ENCODE measurements at places on chromosomes 5 and 9.

- no peak for DNase-seq
Observed at GRCh38 chr5:5780253-5780652, 357.8 kb downstream of the ICE1 start.

GRCh38 chr9:30120666-30121065, 2263.8 kb upstream of the ACO1 start:
- DNase-seq: no peak

DNA sequence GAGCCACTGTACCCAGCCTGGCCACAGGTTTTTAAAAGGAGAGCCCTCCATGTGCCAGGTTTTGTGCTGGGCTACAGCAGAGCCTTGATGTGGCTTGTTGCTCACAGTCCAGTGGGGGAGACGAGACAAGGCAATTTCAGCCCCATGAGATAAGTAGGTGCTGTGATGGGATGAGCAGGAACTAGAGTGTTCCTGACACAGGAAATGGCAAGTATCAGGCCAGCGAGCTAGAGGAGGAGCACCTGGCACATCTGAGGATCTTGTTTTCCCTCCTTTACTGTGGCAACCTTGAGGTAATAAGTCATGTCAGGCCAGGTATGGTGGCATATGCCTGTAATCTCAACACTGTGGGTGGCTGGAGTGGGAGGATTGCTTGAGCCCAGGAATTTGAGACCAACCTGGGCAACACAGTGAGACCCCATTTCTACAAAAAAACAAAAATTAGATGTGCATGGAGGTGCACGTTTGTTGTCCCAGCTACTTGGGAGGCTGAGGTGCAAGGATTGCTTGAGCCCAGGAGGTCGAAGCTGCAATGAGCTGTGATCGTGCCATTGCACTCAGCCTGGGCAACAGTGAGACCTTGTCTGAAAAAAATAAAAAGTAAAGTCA, 3.8 kb upstream of the ZDHHC12 start:
- DNase-seq: no peak

DNA sequence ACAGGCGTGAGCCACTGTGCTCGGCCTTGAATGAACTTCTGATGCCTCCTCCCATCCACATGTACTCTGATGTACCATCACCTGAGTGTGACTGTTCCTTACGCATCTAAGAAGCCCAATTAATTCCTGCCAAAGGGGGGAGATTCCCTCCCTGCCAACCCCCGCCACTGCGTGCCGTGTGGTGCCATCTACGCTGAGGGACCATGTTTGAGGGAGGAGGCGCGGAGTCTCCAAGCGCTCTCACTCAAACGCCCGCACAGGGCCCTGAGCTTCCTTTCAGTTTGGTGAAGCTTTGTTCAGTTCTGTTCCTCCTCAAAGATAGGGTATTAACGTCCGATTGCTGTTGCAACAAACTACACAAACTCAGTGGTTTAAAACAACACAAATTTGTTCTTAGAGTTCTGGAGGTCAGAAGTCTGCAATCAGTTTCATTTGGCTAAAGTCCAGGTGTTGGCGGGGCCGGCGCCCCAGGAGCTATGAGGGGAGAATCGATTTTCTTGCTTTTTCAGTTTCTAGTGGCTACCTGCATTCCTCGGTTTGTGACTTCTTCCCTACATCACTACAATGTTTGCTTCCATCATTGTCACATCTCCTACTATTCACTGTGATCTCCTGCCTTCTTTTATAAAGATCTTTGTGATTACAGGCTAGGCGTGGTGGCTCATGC, 13.9 kb upstream of the PRXL2C start:
- no peak for DNase-seq

DNA sequence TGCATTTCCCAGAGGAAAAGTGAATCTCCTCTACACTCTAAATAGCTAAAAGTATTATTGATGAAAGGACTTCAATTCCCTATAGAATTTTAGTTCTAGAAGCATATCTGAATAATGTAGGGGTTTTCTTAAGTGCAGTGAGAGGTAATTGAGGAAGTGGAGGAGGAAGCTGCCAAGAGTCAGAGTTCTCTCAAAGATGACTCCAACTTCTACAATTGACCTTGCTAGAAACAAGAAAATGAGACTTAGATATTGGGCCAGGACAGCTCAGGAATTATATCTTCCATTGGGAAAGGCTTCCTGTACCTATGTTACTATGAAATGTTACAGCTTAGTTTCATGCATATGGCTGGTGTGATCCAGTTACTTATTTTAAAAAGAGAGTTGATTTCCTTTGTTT, 10.4 kb upstream of the F2R start:
- DNase-seq: no peak

GRCh38 chr5:10140195-10140973, 109.3 kb downstream of the ATPSCKMT start:
- DNase-seq: no peak

DNA sequence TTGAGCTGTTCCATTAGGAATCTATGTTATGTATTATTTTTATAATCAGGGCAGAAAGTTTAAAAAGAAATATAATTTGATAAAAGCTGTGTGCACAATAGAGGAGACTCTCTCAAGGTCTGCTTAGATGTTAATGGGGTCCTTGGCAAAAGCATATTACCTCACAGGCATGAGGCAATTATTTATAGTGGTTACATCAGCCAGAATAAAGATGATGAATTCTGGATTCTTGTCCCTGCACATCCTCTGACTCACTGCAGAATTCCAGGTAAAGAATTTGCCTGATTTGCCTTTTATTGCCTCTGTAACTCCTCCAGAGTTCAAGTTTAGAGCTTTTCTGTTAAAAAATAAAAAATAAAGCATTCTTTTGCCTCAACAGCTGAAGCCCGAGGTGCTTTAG, 253.6 kb downstream of the MAST4 start:
- DNase-seq: no peak

DNA sequence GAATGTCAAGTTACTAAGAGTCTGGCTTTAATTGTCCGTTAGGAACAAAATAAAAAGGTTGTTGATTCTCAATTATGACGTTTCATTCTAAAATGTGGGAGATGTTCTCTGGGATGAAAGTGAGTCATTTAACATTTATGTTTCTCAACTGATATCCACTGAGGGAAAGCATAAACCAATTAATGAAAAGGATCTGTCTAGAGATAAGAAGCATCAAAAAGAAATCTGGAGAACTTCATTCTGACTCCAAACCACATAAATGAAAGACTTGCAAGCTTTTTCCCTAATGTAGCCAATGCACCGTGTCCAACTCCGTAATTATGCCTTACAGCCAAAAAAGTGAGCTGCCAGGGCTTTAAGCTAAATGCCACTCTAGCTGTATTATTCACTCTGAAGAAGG, 654.2 kb downstream of the TLE1 start:
- DNase-seq: no peak

DNA sequence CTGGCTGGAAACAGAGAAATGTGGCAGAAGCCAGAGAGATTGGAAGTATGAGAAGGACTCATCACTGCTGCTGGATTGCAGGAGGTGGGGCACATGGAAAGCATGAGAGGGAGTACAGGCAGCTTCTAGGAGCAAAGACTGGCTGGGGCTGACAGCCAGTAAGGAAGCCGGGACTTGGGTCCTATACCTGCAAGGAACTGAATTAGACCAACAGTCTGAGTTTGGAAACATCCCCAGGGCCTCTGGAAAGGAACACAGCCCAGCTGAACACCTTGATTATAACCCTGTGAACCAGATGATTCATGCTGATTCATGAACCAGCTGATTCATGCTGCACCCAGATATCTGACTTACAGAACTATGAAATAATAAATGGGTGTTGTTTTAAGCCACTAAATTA, 93.4 kb downstream of the OSTF1 start:
- no peak for DNase-seq

- no peak for DNase-seq
Observed at GRCh38 chr9:130675396-130675795, 11.0 kb downstream of the PRDM12 start.
